Suprapubic skin (tissue), 4 donors: ENCODE measurements at places on chromosomes 7 and 10. TPM values are rescaled to one million over a fixed set of nuclear protein-coding genes. Genes with fewer than 3 reads are reported as not detected.

- peaks cover 50% of the 10 kb centered on the region for H3K27me3 ChIP-seq
- no peak overlapping the region for H3K27ac ChIP-seq
- H3K36me3 ChIP-seq: no peaks in the 10 kb centered on the region
- DNase-seq: no peak
Observed at GRCh38 chr10:29252811-29253689, 35.8 kb upstream of the LYZL1 start.

The FOXI2 gene
- total RNA-seq: not detected

DNA sequence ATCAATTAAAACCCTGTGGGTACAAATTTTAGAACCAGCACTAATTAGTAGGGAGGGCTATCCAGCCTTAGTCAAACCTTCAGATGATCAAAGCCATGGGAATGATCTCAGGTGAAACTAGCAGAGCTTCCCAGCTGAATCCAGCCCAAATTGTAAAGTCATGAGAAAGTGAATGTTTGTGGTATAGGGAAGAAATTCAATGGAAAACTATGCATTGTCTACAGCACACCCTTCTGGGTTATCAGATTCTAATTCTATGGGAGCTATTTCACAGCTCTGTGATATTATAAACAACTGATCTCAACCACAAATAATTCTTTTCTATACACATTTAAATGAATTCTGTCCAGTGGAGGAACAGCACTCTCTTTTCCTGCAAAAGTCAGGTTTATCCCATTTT is 24.6 kb upstream of the BMPER start:
- H3K4me3 ChIP-seq: no peak overlapping the region
- H3K4me1 ChIP-seq: no peaks in the 10 kb centered on the region
- DNase-seq: no peak

The IMMP2L gene
- total RNA-seq: 13.3 TPM

DNA sequence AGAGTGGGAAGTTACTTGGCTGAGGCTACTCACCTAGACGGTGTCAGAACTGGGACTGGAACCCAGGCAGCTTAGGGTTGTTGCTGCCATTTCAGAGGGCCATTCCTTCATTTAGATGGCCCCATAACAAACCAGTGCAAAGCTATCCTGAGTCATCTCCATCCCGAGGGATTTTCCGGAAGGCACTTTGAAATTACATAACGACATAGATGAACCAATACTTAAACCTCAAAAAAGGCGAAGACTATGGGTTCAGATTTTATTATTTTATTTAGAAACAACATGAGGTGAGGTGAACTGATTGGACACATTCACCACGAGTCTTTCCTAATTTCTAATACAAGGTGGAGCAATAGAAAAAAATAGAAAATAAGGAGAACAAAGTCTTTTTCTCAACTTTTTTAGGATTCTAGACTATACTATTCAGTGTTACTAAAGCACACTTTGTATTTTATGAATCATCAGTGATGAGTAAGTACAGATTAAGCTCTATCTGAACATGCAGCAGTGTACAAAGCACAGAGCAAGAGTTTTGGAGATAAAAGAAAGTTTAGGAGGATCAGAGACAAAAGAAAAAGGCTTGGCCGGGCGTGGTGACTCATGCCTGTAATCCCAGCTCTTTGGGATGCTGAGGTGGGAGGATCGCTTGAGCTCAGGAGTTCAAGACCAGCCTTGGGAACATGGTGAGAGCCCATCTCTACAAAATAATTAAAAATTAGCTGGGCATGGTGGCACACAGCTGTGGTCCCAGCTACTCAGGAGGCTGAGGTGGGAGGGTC is 79.5 kb upstream of the SVIL start:
- H3K27me3 ChIP-seq: no peaks in the 10 kb centered on the region
- DNase-seq: no peak
- no peaks in the 10 kb centered on the region for H3K36me3 ChIP-seq
- no peak overlapping the region for H3K27ac ChIP-seq

The BBS9 gene
- 16.4 TPM for total RNA-seq

The PIK3AP1 gene
- total RNA-seq: 3.4 TPM

The PAPOLB gene
- total RNA-seq: not detected

The SPDYE16 gene
- not detected for total RNA-seq

DNA sequence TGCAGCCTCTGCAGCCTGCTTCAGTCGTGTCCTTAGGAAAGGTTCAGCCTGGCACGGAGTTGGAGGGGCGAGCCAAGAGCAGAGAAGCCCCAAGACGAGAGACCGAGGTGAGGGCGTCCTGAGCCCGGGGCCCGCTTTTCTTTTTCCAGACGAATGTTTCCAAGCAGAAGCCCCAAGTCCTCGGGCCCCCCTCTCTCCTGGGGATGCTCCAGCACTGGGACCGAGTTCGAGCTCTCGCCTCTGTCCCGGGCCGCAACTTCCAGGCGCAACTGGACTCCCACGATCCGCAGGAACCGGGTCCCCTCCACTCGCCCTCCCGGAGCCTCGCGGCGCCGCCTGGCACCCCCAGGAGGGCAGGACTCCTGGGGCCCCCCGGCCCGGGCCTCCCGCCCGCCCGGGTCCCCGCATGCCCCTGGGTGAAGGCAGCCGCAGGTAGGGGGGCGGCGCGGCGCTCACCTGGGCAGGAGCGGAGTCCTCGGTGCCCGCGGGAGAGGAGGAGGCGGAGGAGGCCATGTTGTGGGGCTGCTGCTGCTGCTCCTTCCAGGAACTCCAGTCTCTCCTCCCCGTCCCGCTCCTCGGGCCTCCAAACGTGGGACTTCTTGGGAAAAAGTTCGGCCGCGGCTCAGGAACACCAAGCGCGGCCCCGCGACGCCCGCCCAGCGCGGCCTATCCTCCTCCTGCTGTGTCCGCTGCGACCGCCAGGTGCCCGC is 45.3 kb upstream of the CDK1 start:
- H3K36me3 ChIP-seq: no peaks in the 10 kb centered on the region
- DNase-seq: peak; percentile 68
- peak overlapping the region; percentile 88 for H3K27ac ChIP-seq

DNA sequence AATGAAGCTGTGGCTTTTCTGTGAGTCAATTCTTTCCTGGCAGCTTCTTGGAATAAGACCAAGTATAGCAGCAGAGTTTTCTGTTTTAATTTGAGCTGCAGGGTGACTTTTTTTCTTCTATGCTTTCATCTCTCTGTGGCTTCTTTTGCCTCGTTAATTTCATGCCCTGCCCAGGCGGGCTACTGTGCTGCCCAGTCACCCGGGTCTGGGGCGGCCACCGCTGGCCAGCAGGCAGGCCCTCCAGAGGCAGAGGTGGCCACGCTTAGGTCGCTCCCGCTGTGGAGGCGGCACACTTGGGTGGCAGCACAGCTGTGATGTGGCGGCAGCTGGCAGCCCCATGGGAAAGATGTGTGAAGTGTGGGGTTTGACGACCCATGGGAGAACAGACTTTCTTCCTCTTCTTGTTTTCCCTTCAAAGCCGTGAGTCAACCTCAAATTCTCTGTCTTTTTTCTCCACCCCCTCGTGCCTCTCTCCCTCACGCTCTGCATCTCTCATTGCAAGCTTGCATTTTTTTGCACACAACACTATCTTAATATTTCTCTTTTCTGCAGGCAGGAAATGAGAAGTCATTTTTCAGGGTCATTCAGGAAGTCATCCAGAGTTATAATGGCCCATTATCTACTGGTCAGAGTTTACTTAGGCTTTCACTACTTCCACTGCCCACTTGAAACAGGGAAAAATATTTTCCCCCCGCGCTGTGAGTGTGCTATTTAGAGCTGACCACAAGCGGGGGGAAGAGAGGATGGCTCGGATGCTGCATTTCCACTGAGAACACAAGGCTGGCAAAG is 67.8 kb downstream of the EGFR start:
- peak overlapping the region; percentile 17 for H3K4me3 ChIP-seq
- H3K4me1 ChIP-seq: peaks cover 50% of the 10 kb centered on the region
- H3K27me3 ChIP-seq: no peaks in the 10 kb centered on the region
- peaks cover 4% of the 10 kb centered on the region for H3K36me3 ChIP-seq
- peak overlapping the region; percentile 82 for H3K27ac ChIP-seq
- no peak for DNase-seq

The CYP26C1 gene
- total RNA-seq: not detected

The VWDE gene
- 2.6 TPM for total RNA-seq

The BTAF1 gene
- 68.1 TPM for total RNA-seq

The UROS gene
- total RNA-seq: 48.2 TPM

DNA sequence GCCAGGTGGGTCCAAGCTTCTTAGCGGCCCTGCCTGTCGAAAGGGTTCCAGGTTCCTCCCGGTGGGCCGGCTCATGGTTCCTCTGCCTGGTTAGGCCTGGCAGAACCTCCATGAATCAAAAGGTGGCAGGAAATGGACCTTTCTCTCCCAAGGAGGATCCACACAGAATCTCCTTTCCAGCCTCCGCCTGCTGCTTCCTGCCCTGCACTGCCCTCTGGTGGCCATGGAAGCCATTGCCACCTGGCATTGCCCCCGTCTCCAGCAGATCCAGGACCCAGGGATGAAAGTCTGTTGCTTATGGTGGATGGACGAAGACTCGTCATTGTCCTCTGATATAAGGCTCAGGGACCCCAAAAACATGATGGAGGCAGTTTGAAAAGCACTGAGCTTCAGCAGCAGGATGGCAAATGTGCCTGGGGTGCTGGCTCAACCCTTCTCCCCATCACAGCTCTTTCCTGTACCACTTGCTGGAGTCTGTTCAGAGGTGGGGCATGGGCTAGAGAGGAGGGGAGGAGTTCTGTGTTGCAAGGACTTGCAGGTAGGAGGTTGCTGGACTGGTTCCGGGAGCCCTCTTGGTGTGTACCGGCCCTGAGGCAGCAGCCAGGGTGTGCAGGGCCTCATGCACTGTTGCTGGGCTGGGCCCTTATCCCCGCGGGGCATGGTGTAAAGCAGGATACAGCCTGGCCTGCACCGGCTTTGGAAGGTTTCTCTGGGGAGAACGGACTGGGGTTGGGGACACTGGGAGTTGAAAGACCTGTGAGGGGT is 11.3 kb upstream of the INMT start:
- no peak overlapping the region for H3K27ac ChIP-seq
- no peak for DNase-seq
- H3K27me3 ChIP-seq: peaks cover 2% of the 10 kb centered on the region
- H3K4me1 ChIP-seq: peaks cover 17% of the 10 kb centered on the region
- H3K36me3 ChIP-seq: no peaks in the 10 kb centered on the region

- no peak overlapping the region for H3K27ac ChIP-seq
- no peaks in the 10 kb centered on the region for H3K4me1 ChIP-seq
- H3K36me3 ChIP-seq: no peaks in the 10 kb centered on the region
- H3K4me3 ChIP-seq: no peak overlapping the region
Observed at GRCh38 chr10:61410353-61411070, 42.7 kb downstream of the TMEM26 start.

DNA sequence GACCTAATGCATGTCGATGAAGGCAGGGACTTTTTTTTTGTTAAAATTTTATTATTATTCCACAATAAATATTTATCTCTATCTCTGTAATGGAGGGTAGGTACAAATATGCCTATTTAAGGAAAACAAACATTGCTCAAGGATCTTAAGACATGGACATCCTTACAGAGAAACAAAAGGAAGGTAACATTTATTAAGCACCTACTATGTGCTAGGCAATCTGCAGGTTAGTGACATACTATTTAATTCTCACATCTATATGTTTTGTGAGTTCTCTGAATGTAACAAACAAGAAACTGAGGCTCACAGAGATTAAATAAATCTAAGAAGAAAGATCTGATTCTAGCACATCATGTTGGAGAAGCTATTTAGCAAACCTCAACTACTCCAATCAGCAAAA is 32.1 kb downstream of the LMOD2 start:
- no peak overlapping the region for H3K27ac ChIP-seq
- H3K4me1 ChIP-seq: no peaks in the 10 kb centered on the region
- H3K4me3 ChIP-seq: no peak overlapping the region
- H3K36me3 ChIP-seq: peaks cover 38% of the 10 kb centered on the region

The C10orf71 gene
- not detected for total RNA-seq

DNA sequence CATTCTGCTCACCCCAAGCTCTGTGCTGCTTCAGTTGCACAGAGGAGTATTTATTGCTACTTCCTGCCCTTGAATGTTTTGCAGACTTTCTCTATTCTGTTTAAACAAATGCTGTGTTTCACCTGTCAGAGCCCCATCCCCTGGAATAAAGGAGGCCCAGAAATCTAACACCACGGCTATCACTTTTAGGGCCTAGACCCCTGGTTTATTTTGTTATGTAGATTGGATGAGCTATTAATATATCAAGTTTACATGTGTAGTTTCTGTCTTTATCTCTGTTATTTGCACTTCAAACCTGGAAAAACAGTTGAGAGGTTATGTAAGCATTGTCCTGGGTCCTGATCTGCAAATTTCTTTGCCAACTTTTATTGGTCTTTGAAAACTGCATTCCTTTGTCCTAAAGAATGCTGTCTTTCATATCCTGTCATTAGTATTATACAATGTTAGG is 630.1 kb downstream of the PARD3 start:
- no peak for DNase-seq
- no peaks in the 10 kb centered on the region for H3K27me3 ChIP-seq
- no peak overlapping the region for H3K27ac ChIP-seq
- peaks cover 14% of the 10 kb centered on the region for H3K4me1 ChIP-seq
- H3K4me3 ChIP-seq: no peak overlapping the region

DNA sequence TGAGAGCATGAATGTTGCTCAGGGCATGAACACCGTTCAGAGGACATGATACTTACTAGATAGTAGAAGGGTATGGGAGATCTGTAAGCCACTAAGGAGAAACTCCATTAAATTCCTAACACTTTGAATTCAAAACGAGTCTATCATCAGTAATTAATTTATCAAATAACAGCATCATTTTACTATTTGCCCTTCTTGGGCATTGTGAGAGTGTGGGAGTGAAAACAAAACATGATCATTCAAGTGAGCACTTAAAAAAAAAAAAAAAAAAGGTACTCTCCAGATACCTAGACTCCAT is 20.5 kb upstream of the ASB15 start:
- no peak overlapping the region for H3K27ac ChIP-seq
- H3K27me3 ChIP-seq: peaks cover 4% of the 10 kb centered on the region
- no peak overlapping the region for H3K4me3 ChIP-seq
- DNase-seq: no peak
- no peaks in the 10 kb centered on the region for H3K4me1 ChIP-seq

GRCh38 chr10:132020456-132020855 is 38.7 kb upstream of the BNIP3 start:
- H3K27ac ChIP-seq: no peak overlapping the region
- peaks cover 17% of the 10 kb centered on the region for H3K4me1 ChIP-seq
- H3K27me3 ChIP-seq: peaks cover 21% of the 10 kb centered on the region
- H3K36me3 ChIP-seq: no peaks in the 10 kb centered on the region

The CCSER2 gene
- total RNA-seq: 48.9 TPM

DNA sequence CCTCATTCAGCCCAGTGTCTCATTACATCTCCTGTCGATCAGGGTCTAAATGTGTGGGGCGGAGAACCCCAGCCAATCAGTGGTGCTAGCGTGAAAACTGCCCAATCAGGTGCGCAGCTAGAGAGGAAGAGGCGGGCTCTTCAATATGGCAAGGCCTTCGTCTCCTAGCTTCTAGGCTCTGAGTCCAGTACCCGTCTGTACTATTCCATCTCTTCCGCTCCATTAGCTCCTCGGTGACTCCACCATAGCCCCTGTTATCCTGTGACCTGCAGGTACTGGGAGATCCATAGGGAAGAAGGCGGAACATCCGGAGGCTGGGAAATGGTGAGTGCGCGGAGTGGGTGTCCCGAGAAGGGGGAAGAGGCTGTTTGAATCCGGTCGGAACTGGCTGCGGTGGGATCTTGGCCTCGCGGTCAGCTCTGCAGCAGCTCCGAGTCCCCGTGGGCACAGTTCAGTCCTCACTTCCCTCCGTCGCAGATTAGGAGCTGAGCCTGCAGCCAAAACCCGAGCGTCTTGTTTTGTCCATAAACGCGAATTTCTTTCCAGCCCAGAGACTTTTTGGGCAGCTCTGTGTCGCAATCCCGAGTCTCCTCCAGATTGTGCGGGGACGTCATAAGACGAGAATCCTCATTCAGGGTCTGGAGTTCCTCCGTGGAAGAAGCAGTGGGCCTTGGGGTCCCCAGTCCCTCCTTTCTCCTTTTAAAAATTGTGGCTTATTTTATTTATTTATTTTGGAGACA is at the start of gene ZNF727:
Gene ZNF727 (plus strand): TSS at position 134 of the 740 bp plus-strand sequence. CDS start 188 bp downstream, at position 322.
- no peaks in the 10 kb centered on the region for H3K27me3 ChIP-seq
- no peaks in the 10 kb centered on the region for H3K36me3 ChIP-seq
- peak within 1 kb of the TSS; percentile 57 for H3K4me3 ChIP-seq
- peaks cover 4% of the 10 kb centered on the region for H3K4me1 ChIP-seq
- H3K27ac ChIP-seq: peak within 1 kb of the TSS; percentile 69
